Activated CD4-positive, alpha-beta T cell treated with anti-CD3 and anti-CD28 coated beads for 24 hours (primary cell): ENCODE measurements at places on chromosomes 2 and 18.

DNA sequence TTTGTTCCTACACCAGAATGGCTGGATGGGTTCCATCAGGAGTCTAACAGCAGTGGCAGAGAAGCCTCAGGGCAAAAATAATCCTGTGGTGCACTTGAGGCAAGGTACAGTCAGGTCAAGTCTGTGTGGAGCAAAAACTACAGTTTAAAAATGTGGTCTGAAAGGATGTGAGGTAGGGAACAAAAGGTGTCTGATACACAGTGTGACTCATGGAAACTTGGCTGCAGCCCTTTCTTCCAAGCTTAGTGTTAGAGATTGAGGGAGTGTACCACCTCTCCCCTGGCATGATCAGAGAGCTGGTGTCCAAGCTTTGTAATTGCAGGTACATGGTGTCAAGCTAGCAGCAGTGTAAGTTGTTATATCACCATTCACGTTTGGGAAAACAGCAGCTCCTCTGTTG lies 8.9 kb downstream of the ANKAR start:
- no peak for DNase-seq

DNA sequence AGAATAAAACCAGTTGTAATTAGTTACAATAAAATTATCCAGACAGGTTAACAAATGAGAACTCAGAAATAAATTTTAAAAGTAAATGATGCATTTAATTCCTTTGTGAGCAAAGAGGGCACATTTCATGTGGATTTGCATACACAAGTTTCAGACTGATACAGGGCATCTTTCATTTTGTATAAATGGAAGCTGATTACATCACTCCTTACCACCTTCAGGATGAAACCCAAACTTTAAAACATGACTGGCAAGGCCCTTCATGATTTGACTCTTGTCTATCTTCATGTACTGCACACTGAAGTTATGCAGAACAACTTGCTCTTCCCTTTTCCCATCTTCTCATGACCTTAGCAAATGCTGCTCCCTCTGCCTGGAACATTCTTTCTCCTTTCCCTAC lies 26.9 kb downstream of the EFEMP1 start:
- no peak for DNase-seq

- no peak for DNase-seq
Measured at GRCh38 chr2:5923957-5924945, 232.1 kb downstream of the SOX11 start.

DNA sequence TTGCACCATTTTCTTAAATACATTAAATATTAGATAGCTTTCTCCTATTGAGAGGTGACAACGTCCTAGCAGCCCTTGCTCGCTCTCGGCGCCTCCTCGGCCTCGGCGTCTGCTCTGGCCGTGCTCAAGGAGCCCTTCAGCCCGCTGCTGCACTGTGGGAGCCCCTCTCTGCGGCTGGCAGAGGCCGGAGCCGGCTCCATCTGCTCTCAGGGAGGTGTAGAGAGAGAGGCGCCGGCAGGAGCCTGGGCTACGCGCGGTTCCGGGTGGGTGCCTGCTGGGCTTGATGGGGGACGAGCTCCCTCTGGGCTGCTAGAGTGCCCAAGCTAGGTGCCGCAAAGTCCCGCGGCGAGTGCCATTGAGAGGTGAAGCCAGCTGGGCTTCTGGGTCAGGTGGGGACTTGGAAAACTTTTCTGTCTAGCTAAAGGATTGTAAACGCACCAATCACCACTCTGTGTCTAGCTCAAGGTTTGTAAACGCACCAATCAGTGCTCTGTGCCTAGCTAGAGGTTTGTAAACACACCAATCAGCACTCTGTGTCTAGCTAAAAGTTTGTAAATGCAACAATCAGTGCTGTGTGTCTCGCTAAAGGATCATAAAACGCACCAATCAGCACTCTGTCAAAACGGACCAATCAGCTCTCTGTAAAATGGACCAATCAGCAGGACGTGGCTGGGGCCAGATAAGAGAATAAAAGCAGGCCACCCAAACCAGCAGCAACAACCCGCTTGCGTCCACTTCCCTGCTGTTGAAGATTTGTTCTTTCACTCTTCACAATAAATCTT lies 3.1 kb downstream of the RPRD1A start:
- DNase-seq: no peak

DNA sequence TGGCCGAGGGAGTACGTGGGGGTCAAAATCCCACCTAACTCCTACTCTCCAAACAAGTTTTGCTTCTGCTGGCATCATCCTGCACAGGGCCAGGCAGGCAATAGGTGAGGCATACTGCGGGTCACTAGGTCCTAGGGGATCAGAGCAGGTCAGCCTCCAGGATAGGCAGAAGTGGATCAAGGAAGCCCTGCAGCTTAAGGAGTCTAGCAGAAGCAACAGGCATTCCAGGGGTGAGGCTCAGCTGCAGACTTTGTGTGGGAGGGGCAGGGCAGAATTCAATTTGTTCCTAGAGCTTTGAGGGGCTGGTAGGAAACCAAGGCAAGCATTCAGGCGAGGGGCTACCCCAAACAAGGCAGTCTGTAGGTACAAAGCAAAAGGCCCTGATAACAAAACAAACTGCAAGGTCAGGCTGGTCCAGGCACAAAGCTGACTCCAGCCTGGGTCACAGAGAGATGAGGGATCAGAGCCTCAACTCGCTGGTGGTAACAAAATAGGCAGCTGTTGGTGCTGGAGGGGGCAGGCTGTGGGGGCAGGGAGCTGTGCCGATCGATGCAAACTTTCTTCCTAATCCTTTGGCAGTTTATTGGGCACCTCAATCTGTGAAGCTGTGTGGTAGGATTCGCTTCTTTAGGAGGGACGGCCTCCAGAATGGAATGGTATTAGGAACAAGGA lies 101.4 kb upstream of the STPG4 start:
- DNase-seq: no peak

- no peak for DNase-seq
Measured at GRCh38 chr2:150144546-150145298, 342.7 kb downstream of the RND3 start.

- no peak for DNase-seq
Measured at GRCh38 chr2:214593727-214594126, 182.9 kb downstream of the VWC2L start.

- no peak for DNase-seq
Measured at GRCh38 chr2:217222309-217222910, 362.5 kb upstream of the TNP1 start.

DNA sequence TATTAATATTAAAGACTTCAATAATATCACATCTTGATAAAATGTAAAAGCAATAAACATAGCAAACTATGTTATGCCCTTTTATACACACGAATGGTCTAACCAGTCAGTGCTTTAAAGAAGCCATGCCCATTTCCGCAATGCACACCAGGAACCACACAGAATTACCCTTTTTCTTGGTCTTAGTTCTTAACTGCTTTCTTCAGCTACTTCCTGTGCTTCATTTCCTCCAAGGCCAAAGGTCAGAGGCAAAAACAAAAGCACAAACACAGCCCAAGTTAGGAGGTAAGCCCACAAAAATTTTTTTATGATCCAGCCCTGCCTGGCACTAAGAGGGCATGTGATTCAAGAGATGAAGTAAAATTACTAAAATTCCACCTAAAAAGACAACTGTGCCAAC lies 267.2 kb downstream of the FBXO15 start:
- no peak for DNase-seq

DNA sequence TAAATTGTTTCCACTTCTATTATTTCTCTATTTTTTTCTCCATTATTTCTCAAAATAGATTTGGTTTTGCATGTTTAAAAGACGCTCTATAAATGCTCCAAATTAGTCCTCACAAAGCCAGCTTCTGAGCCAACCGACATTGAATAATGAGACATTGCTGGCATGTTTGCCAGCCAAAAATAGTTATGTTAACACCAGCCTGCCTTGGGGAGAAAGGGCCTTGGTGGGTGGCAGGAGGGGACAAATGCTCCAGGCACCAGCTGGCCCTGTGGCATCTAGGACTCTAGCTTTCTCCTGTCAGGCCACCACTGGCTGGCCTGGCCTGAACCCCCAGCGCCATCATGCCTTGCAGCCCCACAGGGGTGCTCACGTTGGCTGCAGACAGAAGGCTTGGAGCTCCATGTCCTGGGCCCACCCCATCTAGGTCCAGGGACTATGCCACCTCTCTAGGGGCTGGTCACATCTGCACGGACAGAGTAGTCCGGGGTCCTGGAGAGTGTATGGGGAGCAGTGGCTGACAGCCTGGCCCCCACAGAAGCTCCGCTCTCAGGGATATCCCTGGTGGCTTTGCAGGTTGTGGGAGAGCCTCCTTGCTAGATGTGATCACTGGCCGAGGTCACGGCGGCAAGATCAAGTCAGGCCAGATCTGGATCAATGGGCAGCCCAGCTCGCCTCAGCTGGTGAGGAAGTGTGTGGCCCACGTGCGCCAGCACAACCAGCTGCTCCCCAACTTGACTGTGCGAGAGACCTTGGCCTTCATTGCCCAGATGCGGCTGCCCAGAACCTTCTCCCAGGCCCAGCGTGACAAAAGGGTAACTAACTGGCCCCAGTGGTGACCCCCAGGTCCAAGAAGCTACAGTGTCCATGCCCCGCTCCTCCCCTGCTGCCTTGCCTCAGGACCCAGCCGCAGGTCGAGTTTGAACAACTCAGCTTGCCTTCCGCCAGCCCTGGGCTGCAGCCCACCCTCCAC lies 12.5 kb downstream of the ABCG8 start:
- no peak for DNase-seq

GRCh38 chr2:129276978-129277584 lies 702.4 kb upstream of the RAB6C start:
- no peak for DNase-seq

GRCh38 chr18:38497266-38497665 lies 931.7 kb upstream of the CELF4 start:
- DNase-seq: no peak

GRCh38 chr18:6747646-6748045 lies 18.1 kb downstream of the ARHGAP28 start:
- no peak for DNase-seq

GRCh38 chr2:18117592-18117991 lies 239.1 kb downstream of the KCNS3 start:
- DNase-seq: no peak

- no peak for DNase-seq
Measured at GRCh38 chr18:63169853-63170252, 149.7 kb downstream of the BCL2 start.

DNA sequence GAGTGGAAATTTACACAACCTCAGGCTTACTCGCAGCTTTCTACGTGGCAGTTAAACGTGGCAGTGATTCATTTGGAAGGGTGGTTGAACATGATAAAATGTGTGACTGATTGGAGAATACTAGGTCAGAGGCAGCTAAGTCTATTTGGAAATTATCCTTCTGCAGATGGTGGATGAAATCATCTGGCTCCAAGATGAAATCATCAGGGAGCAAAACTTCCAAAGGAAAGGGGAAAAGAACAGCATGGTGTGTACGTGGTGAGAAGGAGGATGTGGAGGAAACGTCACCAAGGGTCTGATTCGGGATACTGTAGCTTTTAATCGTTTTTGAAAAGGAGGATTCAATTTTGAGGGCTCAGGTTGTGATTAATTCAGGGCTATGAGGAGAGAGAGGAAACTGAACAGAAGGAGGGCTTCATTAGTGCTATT lies 47.9 kb downstream of the COL3A1 start:
- no peak for DNase-seq

- DNase-seq: no peak
Measured at GRCh38 chr2:29270701-29271121, 155.5 kb downstream of the CLIP4 start.

DNA sequence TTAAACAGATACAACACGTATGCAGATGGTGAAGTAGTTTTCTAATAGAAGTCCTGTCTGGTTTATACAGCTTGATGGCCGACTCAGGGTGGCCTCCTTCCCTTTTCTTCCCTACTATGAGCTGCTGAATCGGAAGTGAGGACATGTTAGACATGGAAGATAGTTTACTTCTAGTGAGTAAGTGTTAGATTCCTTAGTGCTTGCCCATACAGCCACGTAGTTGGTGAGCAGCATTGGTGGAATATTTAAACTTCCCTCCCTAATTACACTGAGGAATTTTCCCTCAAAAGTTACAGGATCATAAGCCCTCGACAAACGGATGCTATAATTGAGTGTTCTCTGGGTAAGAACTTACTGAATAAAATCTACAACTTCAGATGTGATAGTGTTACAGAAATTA lies 52.1 kb downstream of the RHBDD1 start:
- no peak for DNase-seq

- DNase-seq: no peak
Measured at GRCh38 chr2:101617188-101617587, 80.3 kb upstream of the MAP4K4 start.

DNA sequence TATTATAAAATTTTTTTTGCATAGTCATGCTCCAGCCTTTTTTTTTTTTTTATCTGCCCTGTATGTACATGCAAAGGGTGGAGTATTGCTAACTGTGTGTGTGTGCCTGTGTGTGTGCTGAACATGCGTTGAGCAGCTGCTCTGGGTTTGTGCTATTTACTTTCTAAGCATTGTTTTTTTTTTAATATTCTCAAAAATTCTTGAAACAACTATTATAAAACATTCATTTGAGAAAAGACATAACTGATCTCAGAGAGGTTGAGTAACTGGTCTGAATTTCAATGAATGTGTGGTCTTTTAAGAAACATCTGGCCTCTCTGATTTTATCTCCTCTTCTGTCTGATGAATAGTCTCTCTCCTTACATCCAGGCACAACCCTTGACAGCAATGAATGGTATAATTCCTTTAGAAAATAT lies 366.0 kb upstream of the SLC14A2 start:
- no peak for DNase-seq

DNA sequence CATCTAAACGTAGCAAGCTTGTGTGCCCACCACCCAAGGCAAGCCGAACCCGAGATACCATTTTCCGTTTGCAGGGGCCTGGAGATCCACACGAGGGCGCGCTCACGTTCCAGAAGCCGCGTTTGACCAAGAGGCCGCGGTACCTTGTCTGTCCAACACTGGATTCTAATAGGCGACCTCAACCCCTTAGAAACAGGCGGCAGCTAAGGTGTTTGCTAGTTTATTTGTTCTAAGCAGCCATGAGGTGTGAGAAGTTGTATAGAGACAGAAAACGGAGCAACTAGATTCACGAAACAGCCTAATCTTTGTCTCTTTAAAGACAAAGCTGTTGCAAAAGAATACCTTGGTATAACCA lies 4.2 kb downstream of the HOXD11 start:
- no peak for DNase-seq

- no peak for DNase-seq
Measured at GRCh38 chr18:33761363-33761762, 183.3 kb downstream of the ASXL3 start.

DNA sequence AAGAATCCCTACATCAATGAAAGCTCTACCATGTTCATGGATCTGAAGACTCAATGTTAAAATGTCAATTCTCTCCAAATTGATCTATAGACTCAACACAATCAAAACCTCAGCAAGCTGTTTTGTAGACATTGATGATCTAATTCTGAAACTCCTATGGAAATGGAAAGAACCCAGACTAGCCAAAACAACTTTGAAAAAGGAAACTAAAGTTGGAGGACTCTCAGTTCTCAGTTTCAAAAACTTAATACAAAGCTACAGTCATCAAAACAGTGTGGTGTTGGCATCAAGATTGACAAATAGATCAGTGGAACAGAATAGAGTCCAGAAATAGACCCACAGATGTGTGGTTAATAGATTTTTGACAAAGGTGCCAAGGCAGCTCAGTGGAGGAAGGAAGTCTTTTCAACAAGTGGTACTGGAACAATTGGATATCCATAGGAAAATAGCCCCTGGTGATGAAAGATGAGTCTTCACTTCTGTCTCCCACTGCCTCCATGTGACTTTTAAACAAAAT lies 30.4 kb downstream of the LBH start:
- DNase-seq: no peak
